AG08396 (cell line): ENCODE measurements at places on chromosomes 12 and 14.

DNA sequence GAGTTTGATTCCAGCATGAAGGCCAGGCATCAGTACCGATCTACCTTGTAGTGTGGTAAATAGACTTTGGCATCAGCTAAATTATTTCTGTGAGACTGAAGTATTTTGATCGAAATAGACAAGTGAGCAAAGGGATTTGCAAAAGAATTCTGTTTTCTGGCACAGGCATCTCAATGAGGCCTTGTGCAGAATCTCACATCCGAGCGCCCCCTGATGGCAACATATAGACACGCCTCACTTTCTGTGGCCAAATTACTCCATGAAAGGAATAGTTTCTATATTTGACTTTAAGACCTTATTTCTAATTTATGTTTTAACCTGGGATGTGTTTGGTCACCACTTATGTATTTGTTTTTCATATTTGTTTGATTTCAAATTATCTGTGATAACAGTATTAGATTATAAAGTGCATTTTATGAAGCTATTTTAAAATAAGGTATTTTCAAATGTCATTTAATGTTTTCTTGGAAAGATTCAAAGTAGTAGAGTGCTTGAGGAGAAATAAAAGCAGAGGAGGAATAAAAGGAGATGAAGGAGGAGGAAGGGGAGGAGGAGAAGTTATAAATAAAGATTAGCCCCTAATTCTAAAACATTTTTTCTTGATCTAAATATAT, 731.9 kb downstream of the NRXN3 start:
- peak; percentile 19 for DNase-seq

DNA sequence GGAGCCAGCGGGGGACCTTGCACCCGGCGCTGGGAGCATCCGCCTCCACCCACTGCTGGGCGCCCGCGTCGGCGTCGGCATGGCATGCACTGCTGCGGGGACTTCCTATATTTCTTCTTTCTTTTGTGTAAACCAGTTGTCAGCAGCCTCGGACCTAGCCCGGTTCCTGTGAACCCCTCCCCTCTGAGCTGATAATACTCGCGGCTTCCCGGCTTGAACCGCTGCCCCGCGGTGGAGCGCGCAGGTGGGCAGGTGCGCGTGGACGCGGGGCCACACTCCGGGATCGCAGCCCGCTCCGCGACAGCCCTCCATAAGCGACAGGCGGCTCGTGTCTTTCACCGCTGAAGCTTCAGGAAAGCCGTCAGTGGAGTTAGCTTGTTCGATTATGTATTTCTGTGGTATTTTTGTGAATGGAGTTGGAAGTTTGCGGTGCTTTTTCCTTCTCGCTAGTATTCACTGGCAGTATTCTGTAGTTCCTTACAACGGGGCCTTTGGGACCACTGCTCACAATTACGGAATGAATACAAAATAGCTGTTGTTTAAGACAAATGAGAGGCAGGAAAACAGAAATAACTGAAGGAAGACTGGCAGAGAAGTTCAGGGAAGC, 870 bp downstream of the BMAL2 start:
- peak; percentile 30 for DNase-seq

DNA sequence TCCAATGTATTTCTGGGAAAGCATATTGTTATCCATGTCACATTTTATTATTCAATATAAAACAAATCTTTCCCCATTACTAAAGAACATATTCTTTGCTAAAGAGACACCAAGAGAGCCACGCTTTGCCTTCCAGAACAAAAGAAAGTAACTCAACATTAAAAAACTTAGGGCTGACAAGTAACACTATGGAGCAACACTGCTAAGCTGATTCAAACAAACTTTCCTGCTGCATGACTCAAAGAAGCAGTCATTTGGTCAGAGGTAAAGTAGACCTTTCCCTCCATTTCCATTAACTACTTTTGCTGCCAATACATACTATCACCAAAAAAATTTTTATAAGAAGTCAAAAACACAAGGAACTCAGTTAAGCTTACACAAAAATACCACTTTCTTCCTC, 83.0 kb downstream of the DENND5B start:
- DNase-seq = no peak

- DNase-seq = no peak
Measured at GRCh38 chr12:104653730-104654664, 197.2 kb downstream of the CHST11 start.

- peak; percentile 41 for DNase-seq
Measured at GRCh38 chr12:101759396-101760047, 20.3 kb upstream of the SYCP3 start.

GRCh38 chr12:51773145-51773869, 75.2 kb downstream of the FIGNL2 start:
- peak; percentile 35 for DNase-seq

GRCh38 chr12:50567926-50568325, 63.1 kb downstream of the DIP2B start:
- no peak for DNase-seq

DNA sequence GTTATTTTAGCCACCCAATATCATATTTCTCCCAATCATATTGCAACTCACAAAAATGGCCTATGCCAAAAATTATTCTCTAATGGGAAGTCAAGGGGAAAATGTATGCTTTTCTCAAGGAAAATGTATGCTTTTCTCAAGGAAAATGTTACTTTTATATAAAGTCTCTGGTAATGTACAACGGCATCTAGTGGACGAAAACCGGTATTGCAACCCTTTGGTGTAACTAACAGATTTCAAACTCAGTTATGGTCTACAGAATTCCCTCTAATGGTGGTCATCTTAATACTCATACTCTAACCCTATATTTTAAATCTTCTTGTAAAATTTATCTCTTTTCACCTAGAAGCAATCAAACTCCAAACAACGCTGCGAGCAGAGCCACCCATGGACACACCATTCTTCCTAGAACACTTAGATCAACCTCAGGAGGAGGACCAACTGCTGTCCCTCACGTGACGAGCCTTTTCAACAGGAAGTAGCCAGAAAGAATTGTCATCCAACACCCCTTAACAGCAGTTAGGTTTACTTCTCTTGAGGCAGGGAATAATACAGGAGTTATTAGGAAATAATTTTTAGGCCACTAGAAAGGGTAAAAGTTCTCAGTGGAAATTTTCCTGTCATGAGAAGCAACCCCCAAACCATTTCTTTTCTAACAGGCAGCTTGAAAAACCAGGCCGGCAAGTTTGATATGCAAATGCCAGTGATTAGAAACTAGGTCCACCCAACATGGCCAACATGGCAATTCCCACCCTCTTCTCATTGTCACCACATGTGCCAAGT, 20.1 kb downstream of the APOBEC1 start:
- peak; percentile 45 for DNase-seq

GRCh38 chr12:116039081-116039480, 238.4 kb downstream of the MED13L start:
- no peak for DNase-seq

DNA sequence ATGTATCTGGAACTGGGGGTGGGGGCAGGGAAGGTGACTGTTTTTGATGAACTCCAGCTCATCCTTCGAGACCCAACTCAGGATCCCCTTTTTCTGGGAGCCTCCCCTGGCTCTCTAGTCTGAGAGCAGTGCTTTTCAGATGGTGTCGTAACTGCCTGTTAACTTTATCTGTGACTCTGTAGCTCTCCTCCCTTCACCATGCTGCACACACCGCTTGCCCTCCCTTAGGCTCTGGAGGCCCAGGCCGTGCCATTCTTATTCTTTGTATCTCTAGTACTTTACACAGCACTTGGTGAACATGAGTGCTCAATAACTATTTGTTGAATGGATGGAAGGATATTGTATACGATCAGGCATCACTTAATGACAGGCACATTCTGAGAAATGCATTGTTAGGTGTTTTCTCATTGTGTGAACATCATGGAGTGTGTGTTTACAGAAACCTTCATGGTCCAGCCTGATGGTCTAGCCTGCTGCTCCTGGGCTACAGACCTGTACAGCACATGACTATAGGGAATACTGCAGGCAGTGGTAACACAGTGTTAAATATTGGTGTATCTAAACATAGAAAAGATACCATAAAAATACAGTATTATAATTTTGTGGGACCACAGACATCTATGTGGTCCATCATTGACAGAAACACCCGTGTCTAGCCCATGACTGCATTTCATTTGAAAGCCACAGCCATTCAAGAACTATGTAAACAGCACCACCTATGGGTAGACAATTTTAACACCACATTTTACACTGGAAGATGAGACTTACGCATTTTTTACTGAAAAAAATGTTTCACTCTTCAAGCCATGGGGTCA, 91.8 kb downstream of the EML1 start:
- DNase-seq = peak; percentile 63

GRCh38 chr12:64877363-64878004, 53.0 kb downstream of the TBC1D30 start:
- no peak for DNase-seq

GRCh38 chr12:79435742-79436141, 255.0 kb downstream of the PAWR start:
- no peak for DNase-seq

- no peak for DNase-seq
Measured at GRCh38 chr12:64457466-64457865, 5.5 kb downstream of the TBK1 start.

- DNase-seq = no peak
Measured at GRCh38 chr12:113154351-113154973, 4.9 kb downstream of the CFAP73 start.

DNA sequence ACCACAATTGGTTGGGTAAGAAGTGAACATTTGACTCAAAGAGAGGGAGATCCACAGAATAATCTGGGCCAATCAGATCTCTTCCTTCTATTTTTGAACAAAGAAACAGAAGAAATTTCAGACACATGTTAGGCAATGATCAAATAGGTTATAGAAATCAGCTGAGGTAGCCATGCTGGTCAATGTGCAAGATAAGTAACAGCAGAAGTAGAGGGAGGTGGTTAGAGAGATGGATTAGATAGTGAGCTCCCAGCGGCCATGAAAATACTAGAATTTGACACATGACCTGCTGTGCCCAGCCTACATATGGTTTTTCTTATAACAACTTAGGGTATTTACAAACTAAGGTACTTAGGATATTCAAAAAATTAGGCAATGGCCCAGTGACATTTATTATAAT, 230.9 kb upstream of the ARID2 start:
- DNase-seq = no peak

- DNase-seq = peak; percentile 82
Measured at GRCh38 chr12:105226219-105226618, 9.8 kb downstream of the APPL2 start.

DNA sequence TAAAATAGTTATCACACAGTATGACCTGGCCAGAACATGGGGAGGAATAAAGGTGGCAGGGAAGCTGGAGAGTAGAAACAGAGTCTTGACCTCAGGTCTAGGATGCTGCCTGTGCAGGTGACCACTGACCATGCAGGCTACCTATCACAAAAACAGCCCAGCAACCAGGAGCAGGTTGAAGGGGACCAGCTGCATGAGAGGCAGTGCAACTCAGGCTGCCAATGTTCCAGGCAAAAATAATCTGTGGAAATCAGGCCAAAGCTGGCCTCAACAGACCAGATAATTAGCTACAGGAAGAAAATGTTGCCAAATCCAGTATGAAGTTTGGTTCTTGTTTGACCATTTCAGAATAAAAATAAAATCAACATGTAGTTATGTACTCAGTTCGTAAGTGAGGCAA, 72.6 kb downstream of the PDE6H start:
- DNase-seq = no peak

DNA sequence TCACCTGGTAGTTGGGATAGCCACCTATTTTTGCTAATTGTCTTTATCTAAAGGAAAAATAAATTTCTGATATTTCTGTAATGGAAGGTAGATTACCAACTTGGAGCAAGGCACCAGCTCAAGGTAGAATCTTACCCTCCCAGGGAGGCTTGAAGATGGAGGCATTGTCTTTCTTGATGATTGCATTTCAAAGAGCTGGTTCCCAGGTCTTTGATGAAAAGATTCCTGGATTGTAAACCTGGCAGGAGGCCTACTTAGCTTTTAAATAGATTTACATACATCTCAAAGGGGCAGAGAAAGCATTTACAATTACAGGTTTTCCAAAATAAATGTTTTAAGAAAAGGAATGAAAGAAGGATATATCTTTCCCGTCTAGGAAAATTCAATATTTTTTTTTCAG, 729.2 kb downstream of the LRFN5 start:
- DNase-seq = no peak

DNA sequence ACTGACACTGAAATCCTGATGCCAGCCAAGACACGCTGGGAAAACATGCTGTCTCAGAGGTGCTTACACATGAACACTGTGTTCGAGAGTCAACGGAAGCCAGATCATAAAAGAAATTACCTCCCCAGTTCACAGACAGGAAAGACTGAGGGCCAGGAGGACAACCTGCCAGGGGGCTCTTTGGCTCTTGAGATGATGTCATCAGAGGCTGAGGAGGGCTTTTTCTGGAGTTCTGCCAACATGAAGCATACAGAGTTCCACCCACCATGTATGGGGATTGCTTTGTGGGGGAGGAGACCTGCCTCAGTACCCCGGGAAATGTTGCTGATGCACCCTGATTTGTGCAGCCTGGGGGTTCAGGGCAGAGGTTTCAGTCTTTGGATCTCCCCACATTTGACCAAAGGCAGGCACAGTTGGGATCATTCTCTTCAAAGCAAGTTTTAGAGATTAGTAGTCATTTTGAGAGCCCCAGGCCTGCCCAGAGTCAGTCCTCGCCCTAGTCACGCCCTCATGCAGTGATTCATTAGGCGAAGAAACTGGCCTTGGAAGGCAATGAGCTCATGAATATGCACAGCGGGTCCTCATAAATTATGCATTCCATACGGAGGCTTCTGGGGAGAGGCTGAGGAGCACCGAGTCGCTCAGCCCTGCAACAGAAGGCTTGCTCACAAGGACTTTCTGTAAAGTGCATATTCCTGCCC, 34.9 kb upstream of the EML1 start:
- peak; percentile 76 for DNase-seq

DNA sequence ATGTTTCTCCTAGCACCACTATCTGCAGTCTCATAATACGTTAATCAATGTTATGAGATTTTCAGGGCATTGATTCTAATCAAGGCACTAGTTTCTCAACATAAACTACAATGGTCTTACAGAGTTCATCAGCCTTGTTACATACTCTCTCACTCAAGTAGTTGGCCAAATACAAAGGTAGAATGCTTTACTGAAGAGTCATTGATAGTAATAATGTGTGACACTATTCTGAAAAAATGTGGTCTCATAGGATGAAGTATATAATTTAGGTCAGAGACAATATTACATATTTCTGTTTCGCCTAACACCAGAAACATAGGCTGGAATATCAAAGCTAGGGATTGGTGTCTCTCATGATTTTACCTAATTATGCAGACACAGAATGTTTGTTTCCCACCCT, 35.2 kb upstream of the MDGA2 start:
- DNase-seq = no peak

DNA sequence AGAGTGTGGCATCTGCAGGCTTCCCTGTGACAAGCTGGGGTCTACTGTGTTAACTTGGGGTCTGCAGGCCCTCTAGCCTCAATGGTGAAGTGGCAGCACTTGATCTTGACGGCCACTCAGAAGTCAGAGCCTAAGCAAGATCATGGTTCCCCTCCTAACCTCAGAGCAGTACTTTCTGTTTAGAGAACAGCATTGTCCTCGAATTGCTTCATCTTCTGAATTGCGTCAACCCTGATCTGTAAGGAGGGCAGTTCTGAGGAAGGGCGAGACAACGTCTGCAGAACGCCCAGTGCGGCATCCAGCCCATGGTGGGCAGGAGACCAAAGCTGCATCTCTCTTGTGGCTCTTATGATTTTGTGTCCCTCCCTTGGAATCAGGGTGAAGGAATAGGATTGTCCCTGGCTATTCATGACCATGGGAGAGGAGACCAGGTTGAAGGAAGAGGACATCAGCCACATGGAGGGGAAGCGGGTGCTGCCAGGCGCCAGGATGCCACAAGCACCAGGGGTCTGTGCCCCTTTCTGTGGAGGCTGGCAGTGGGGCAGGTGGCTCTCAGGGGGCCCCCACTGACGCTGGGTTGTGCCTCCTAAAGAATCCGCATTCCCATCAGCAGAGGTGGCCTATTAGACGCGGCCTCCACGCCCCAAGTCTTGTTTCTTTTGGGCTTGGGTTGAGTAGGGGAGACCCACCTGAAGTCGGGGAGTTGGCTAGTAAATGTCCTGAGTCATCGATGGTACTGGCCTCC, 2.2 kb downstream of the SERPINA9 start:
- DNase-seq = no peak
